ENCODE measurements at places on chromosomes 3 and 15.

- DNase-seq, result no peak
Measured at GRCh38 chr3:81315030-81315429, 446.4 kb downstream of the GBE1 start.

- no peak for DNase-seq
Measured at GRCh38 chr15:37058316-37058985, 41.9 kb downstream of the MEIS2 start.

- DNase-seq, result no peak
Measured at GRCh38 chr15:90200534-90201129, 498 bp upstream of the SEMA4B start.

- no peak for DNase-seq
Measured at GRCh38 chr15:44010089-44010488, 183.3 kb downstream of the WDR76 start.

DNA sequence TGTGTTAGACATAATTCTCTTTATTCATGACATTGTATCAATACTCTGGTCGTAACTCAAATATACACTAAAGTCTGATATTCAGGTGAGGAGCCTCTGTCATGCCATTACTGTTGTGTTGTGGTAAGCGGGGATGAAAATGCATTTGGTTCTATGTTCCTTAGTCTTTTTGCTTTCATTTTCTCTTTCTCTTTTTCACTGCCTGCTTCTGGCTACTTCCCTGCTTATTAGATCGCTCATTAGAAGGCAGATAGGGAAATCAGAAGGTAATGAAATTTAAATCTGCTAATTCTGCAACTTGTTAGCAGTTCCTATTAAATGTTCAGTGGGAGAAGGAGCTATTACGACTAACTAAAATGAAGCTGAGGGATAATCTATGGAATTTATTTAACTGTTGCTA is 345.0 kb downstream of the GRM7 start:
- no peak for DNase-seq

DNA sequence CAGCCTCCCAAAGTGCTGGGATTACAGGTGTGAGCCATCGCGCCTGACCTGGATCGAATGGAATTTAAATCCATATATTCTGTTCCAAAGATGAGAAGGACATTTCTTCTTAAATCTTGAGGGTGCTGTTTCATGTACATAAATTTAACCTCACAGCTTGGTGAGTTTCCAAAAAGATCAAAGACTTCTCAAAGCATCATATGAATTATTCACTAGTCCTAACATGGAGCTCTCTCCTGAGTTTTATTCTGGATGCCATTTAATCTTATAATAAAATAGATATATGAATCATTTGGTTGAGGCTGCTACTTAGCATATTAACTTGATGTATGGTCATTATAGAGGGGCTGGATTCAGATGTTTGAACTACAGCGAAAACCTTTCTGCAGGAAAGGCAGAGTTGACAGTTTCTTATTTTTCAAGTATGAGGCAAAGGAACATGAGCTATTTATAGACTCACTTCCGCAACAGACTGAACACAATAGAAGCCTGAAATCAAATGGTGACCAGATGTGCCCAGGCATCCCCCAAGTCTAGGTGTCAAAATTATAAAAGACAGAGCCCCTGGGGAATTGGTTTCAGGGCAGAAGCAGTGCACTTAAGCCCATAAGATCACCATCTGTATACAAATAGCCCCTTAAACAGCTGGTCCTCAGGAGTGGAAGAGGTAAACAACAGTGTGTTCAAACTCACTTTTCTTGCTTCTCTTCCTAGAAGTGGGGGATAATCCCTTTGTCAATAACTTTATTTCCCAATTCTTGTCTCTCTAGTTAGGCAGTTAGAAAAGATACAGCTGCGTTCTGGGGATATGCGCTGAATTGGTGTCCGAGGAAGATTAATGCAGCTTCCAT is 29.7 kb downstream of the STARD9 start:
- no peak for DNase-seq

DNA sequence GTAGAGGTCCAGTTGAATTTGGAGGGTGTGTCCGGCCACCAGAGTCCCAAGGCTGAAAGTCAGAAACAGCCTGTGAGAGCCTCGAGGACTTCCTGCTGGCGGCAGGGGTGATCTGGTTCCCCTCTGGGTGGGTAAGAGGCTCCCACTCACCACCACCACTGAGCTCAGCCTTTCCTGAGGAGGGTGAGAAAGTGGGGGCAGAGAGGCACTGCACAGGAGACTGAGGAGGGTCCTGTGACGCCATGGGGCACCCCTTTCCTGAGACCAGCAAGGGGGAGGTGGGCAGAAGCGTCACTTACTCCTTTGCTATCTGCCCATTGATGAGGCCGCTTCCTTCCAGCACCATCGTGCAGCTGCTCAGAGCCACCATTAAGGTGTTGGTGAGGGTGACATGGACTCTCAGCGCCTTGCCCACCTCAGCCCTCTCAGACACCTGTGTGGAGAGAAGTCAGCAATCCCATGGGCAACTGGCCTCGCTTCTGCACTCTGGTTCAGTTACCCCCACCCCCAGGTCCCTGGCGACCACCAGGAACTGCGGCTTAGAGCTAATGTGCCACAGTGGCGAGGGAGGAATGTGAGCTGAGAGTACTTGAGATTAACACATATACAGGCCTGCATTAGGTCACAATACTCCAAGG is 10.0 kb upstream of the TGM5 start:
- no peak for DNase-seq

DNA sequence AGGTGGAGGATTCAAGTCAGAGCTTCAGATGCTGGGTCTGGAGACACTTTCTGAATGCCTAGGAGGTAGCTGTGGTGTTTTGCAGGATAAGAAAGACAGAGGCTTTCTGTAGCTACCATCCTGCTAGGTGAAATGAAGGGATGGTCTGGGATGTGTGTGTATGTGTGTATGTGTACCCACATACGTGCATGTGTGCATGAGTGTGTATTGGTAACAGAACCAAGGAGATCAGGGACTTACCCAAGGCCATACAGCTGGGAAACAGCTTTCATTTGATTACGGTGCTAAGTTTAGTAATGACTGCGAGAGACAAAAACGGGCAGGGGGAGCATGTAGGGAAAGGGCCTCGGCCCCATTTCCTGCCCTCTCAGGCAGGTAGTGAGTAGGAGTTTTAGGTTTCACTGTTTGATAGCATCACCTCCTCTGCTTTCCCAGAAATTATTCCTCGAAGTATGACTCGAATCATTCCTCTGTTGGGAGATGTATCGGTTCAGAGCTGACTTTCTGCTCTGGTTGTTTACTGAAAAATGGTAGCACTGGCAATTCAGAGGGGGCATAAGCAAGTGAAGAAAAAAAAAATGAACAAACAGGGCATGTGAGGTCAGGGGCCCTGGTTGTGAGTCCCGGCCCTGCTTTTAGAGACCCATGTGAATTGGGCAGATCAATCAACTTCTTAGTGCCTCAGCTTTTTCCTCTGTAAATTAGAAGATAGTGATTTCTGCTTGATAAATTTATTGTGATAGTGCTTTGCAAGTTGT is 130.7 kb downstream of the LPP start:
- DNase-seq, result no peak

DNA sequence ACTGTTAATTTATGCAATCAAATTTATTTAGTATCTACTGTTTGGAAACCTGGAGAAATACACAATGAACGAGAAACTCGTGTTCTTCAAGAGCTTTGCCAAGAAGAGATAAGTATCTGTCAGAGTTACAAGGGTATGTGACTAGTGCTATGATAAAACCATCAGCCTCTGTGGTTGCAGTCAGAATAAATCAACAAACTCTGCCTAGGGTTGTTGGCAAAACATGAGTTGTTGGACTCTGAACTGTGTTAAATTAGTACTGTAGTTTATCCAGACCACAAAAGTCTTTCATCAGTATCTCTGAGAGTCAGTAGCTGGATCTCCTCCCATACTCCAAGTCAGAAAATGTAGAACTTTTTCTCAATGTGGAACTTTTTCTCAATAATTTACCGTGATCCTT is 918.4 kb downstream of the NAALADL2 start:
- no peak for DNase-seq

DNA sequence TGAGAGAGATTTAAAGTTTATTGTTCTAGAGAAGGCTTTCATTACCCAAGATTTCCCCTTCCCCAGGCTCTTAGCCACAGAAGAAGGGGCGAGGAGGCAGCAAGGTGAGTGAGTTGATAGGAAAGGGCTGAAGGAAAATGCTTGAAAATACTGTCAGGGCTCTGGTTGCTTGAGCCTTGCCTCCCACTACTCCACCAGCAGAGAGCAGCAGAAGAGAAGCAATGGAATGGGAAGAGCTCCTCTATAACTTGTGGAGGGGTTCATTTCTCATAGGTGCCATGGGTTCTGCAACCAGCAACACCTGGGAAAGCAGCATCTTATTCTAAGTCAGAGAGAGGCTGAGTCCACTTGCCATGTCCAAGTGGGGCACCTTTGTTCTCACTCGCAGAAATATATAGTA is 184.0 kb upstream of the CNTN6 start:
- DNase-seq, result no peak

- DNase-seq, result no peak
Measured at GRCh38 chr15:28078191-28078719, 20.9 kb downstream of the OCA2 start.

DNA sequence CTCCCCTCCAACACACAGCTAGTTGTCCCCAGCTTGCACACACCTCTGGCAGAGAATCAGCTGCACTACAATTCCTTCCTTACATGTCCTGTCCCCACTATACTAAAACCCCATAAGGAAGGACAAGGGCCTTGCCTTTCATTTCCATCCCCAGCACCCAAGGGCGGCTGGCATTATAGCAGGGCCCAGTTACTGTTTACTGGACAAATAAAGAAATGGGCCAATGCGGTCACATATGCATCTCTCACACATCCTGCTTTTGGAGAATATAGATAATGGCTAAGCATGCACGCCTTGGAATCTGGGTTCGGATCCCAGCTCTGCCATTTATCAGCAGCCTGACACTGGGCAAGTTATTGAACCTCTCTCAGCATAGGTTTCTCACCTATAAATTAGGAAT is 99.1 kb downstream of the DAPK2 start:
- DNase-seq, result no peak

DNA sequence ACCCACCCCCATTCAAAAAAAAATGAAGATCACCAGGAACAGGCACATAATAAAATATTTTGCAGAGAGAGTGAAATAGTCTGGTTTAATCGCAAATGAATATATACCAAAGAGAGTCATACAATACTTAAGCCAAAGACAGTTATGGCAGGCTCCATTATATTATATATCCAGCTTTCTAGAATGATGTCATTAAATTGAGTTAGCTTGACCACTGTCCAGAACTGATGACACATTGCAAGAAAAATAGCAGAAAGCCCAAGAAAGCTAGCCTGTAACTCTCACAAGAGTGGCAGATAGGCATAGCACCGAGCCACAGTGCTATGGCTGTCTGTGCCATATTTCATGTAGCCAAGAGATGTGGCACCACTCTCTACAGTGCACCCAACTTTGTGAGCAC is 231.9 kb upstream of the SEMA6D start:
- DNase-seq, result no peak
